Muscle of leg (tissue), 16 donors: ENCODE measurements at places on chromosomes 5 and 9. TPM values are rescaled to one million over a fixed set of nuclear protein-coding genes. Genes with fewer than 3 reads are reported as not detected.

Gene OBP2A
- polyA plus RNA-seq: not detected

Gene TMOD1
- 133 TPM for polyA plus RNA-seq

DNA sequence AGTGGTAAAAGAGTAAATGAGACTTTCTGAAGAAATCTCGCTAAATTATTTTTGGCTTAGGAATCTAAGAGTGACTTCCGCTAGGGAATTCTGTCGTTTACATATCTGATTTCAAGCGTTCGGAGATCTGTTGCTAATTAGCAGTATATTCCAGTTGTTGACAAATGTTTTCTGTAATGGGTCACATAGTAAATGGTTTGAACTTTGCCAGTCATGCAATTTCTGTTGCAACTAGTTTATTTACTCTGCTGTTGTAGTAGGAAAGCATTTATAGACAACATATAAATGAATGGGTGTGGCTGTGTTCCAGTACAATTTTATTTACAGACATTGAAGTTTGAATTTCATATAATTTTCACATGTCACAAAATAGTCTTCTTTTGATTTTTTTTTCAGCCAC, 57.4 kb upstream of the JAK2 start:
- no peaks in the 10 kb centered on the region for H3K27me3 ChIP-seq
- no peaks in the 10 kb centered on the region for H3K36me3 ChIP-seq
- no peak for DNase-seq
- no peak overlapping the region for H3K27ac ChIP-seq

DNA sequence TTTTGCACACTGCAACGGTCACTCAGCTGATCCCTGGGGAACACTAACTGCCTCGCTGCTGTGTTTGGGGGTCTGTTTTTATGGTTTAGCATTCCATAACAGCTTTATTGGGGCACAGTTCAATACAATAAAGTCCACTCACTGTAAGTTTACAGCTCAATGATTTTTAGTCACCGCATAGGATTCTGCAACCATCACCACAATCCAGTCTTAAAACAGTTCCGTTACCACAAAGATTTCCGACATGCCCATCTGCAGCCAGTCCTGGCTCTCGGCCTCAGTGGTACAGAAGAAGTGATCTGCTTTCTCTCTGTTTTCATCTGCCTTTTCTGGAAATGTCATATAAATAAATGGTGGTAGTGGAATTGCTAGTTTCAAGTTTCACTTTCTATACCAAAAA, 23.6 kb downstream of the OR2V2 start:
- peaks cover 83% of the 10 kb centered on the region for H3K27me3 ChIP-seq
- H3K36me3 ChIP-seq: no peaks in the 10 kb centered on the region
- DNase-seq: no peak

DNA sequence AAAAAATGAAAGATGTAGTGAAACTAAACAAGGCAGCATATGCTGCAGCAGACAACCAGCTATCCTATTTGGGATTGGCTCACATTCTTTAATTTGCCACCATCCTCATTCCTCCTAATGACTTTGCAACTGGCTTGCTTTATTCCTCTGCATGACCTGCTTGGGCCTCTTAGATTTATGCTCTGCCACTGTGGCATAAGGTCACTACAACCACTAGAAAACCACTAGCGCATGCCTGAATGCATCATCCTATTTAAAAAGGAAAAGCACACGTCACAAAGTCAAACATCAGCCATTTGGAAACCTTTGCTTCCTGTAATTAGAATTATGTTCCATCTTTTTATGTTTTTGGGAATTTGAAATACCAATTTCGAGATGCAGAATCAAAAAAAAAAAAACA, 40.8 kb upstream of the CCDC152 start:
- no peak for DNase-seq
- H3K27ac ChIP-seq: no peak overlapping the region
- H3K4me1 ChIP-seq: no peaks in the 10 kb centered on the region
- H3K27me3 ChIP-seq: no peaks in the 10 kb centered on the region
